ENCODE measurements at places on chromosomes 6 and 20. TPM values are rescaled to one million over a fixed set of nuclear protein-coding genes. Genes with fewer than 3 reads are reported as not detected.

HLA-DQB1 gene
- polyA plus RNA-seq = 22.9 TPM

GRCh38 chr20:48662711-48663110, 165.1 kb downstream of the PREX1 start:
- DNase-seq = no peak

LY6G6F gene
- polyA plus RNA-seq = not detected

- DNase-seq = no peak
These were observed 41.8 kb downstream of the ATXN1 start for GRCh38 chr6:16719488-16719887.

PBOV1 gene
- not detected for polyA plus RNA-seq

WFDC6 gene
- polyA plus RNA-seq = not detected

C6orf15 gene
- not detected for polyA plus RNA-seq

DNA sequence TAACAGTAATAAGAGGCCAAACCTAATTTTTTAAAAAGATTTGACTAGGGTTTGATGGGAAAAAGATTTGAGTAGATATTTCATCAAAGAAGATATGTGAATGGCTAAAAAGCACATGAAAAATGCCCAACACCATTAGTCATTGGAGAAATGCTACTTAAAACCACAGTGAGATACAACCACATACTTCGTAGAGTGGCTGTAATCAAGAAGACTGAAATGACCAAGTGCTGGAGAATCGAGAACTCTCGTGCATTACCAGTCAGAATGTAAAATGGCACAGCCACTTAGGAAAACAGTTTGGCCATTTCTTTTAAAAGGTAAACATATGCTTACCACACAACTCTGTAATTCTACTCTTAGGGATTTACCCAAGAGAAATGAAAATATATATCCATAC, 175.5 kb downstream of the EYA2 start:
- DNase-seq = no peak

DNAH8 gene
- polyA plus RNA-seq = not detected

DNA sequence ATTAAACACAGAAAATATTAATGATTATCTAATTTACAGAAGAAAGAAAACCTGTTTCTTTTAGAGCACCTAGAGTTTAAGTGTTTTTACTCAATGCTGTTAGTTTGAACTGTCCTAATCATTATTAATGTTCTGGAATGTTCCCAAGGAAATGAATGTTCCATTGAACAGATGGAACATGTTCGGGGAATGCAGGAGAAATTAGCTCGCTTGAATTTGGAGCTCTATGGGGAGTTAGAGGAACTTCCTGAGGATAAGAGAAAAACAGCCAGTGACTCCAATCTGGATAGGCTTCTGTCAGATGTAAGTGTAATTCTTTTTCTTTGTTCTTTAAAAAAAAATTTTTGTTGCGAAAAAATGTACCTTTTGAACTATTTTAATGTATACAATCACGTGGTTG, 10.8 kb upstream of the ECT2L start:
- no peak for DNase-seq

PCSK2 gene
- polyA plus RNA-seq = not detected

GRCh38 chr6:84675651-84676050, 88.7 kb downstream of the TBX18 start:
- no peak for DNase-seq

DNA sequence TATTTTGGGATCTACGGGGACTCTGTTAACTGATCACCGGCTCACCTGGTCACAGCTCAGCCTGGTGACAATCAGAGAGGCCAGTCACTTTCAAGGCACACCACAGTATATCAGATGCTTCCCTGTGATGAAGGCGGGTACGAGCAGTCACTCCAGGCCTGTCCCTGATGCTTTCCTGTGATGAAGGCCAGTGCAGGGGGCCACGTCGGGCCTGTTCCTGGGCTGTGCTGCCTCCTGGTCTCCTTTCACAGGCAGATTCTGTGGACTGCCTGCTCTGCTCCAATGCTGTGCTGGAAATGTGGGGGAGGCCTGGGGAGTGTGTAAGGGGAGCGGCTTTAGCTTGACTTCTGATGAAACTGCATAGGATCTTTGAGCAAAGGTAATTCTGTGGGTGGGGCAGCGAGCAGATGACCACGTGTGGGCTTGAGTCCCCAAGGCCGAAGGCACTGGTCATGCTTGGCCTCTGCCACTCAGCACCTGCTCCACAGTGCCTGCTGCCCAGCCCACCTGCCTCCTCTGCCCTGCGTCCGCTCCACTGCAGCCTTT, 372.6 kb downstream of the TAF4 start:
- no peak for DNase-seq

GRCh38 chr6:166446146-166446545, 63.4 kb upstream of the MPC1 start:
- no peak for DNase-seq

BIRC7 gene
- polyA plus RNA-seq = 3.2 TPM

- peak; percentile 24 for DNase-seq
These were observed at the start of gene MOCS1 for GRCh38 chr6:39934131-39934757. TSS of gene MOCS1 (minus strand) at chr6:39934462. CDS start at chr6:39934417, 45 bp downstream.

- no peak for DNase-seq
These were observed 12.0 kb downstream of the PLAGL2 start for GRCh38 chr20:32195581-32195980.

DNA sequence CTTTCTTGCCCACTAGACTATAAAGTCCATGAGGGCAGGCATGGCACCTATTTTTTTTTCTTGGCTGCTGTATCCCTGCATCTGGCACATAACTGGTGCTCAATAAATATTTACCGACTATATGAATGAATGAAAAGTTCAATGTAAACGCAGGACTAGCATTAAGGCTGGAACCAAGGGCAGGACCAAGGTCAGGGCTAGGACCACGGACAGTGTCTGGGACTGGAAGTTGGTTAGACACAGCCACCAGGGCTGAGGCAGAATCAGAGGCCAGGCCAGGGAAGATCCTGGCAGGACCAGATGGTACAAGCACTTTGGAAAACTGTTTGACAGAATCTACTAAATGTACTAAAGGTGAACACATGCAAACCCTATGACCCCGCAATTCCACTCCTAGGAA, 3.7 kb downstream of the TNXB start:
- no peak for DNase-seq

- DNase-seq = no peak
These were observed 59.0 kb downstream of the ANKRD60 start for GRCh38 chr20:58169450-58169849.

DNA sequence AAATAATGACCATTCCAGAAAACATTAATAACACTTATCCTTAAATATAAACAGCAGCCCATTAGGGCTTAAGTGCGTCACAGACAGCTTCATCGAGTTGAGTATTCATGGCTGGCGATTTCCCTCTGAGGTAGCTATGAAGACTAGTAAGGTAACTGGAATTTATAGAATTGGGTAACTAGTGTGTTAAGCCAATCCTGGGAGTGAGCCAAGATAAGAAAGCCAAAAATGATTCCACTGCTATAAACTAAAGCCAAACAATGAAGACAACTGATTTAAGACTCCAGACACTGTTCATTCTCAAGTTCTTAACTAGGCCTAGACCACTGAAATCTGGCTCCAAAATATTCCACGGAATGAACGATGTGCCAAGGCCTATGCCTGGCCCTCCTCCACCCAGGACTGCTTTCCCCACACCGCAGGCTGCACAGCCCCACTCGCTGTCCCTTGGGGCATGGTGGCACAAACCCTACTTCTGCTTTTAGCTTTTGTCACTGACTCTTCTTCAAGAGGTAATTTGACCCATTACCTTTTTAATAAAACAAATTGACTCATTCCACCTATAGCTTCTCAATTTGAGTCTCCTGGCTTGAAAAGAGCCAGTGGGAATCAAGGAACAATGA, 66.0 kb downstream of the BLOC1S5 start:
- no peak for DNase-seq
